ENCODE measurements at places on chromosomes 3 and 15.
A peak's percentile ranks its signal among the peaks of the same experiment; 100 is the strongest.

DNA sequence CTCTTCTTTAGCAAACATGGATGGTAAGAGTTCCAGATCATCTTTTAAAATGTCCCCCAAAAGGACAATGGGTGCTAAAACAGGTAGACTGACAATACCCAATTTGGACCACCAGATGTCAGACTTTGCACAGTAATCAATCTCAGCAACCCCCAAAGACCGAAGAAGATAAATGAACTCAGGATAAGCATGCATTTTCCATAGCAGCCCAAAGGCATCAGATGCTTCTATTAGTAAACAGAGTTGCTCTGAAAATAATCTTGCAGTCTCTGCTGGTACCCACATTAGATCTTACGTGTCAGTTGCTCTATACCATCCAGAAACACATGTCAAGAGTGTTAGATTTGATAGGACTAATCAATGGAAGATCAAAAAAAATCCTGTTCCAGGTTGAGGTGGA, 20.6 kb downstream of the MYH15 start:
- peak; percentile 59 for DNase-seq

GRCh38 chr3:185705498-185705897, 119.3 kb downstream of the IGF2BP2 start:
- no peak for DNase-seq

- no peak for DNase-seq
These were observed 35.4 kb upstream of the RBMS3 start for GRCh38 chr3:29245441-29245840.

GRCh38 chr15:101266034-101266433, 11.3 kb downstream of the SELENOS start:
- DNase-seq = no peak

DNA sequence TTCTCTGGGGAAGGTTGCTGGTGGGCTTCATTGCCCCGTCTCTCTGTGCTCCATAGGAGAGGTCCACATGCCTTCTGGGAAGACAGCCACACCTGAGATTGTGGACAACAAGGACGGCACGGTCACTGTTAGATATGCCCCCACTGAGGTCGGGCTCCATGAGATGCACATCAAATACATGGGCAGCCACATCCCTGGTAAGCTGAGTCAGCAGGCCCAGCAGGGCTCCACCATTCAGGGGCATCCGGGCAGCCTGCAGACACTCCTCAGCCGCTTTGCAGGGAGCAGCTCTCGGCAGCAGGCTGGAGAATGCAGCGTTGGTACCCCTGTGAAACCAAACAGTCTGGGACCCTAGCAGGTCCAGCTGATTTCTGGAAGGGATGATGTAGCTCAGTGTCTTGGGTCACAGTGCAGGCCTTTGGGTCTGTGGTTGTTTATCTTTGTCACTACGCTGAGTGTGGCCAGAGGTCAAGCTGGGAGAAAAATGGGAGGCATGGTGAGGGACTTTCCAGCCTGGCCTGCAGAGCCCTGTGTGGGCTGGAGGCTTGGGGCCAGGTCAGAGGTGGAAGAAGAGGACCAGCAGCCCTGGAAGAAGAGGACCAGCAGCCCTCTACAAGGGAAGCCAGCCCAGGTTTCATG, 67.2 kb downstream of the DNASE1L3 start:
- no peak for DNase-seq

GRCh38 chr3:43126536-43126935, 20.7 kb upstream of the POMGNT2 start:
- no peak for DNase-seq

DNA sequence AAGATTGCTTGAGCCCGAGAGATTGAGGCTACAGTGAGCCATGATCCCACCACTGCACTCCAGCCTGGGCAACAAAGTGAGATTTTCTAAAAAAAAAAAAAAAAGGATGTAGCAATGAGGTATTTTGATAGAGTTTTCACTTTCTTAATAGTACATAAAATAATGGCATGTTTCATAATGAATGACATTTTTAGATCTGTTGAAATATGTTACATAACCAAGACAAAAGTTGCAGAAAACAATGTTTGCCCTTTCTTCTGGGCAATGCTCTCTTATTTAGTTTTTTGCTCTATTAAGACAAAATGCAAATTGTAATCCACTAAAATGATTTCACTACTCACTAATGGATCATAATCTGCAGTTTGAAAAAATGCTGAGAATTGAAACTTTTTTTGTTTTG, 4.4 kb upstream of the MAPK6 start:
- DNase-seq = no peak

GRCh38 chr15:35362195-35362829, 183.7 kb downstream of the DPH6 start:
- DNase-seq = no peak

DNA sequence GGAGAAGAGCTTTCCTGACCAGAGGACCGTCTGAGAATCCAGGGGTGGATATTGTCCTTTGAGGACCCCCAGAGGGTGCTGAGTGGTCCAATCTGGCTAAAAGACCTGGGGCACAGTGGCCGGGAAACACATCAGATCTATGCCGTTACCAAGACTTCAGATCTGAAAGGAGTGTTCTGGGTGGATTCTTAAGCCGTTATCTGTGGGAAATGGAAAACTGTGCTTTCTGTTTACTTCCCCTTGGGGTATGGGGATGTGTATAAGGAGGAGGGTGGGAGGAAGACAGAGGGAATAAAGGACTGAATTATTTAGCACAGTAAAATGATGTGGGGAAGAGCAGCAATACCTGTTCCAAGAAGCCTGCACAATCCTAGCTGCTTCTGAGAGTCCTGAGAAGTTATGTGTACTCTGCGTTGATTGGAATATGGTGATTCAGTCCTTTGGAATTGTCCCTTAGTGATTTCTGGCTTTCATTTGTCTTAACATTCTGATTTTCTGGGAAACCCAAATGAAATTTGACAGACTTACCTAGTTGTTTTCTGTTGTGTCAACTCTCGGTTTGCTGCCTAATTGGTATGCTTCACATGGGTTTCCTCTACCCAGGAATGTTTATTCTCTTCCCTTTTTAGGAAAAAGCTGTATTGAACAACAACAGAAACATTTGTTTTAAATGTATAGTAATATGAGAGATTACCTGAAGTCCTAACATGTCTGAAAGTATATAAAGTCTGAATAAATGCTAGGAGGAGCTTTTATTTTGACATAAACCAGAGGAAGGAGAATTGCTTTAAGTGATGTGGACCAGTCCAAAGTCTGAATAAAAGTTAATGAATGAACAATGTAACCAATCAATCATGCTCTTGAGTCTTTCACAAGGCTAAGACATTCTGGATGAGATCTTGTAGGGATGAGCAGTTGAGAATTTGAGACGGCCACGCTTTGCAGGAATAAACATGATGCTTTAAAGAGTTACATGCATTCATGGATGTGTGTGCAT, 427.1 kb upstream of the C2CD4B start:
- DNase-seq = no peak

- no peak for DNase-seq
These were observed 154.2 kb upstream of the TSPAN3 start for GRCh38 chr15:77225088-77225487.

DNA sequence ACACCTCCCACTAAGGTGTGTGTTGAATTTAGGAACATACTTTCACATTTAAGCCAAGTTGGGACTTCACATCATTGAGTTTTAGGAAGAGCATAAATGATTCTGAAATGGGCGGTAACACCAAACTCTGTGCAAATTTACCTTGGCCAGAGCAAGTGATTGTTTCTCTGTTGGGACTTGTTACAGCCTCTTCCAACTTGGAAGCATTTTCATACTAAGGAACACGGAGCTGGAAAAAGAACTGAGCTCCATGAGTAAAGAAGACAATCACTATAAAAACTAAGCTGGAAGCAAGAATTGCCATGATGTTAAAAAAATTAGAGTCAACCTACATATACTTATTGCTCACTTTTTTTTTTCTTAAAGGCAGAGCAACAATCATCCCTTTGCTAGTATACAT, 371.3 kb downstream of the ERC2 start:
- no peak for DNase-seq

GRCh38 chr15:90860942-90861675, 7.3 kb upstream of the FURIN start:
- no peak for DNase-seq

GRCh38 chr15:65644282-65644681, 22.5 kb downstream of the SLC24A1 start:
- DNase-seq = no peak

- no peak for DNase-seq
These were observed 59.6 kb downstream of the MAGI1 start for GRCh38 chr3:65979162-65979561.

GRCh38 chr3:87219611-87220010, 7.5 kb upstream of the CHMP2B start:
- DNase-seq = no peak

- DNase-seq = no peak
These were observed 87.2 kb downstream of the EBLN2 start for GRCh38 chr3:73148682-73149081.

DNA sequence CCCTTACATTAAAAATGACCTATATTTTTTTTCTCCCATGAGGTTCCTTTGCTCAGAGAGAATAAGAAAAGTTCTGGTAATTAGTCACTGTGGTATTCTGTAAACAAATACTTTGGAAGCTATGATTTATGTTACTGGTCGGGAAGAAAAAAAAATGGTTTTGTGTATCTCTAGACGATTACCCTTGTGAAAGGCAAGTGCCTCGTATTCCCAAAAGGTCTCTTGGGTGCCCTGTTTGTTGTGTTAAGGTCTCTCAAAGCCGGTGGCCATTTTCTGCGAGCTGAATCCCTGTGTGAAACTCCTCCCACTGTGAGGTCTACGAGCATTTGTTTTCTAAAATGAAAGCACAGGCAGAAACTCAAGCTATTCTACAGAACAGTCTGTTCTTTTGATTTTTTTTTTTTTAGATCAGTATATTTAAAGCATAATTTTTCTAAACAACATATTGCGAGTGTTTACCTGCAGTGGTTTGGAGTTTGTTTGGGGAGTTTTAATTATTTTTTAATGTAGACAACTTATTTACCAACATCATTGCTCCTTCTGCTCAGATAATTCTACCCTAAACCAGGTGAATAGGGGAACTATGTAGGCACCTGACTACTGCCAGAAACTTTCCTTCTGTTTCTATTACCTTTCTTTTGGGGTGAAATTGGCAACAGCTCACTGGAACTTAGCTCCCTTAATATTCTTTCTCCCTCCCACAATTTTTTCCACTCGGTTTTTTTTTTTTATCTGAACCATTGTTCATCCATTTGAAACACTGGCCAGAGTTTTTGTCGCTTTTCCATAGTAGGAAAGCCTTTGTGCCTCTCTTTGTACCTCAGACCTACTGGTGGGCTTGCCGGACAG, 44.0 kb downstream of the ZBTB38 start:
- peak; percentile 71 for DNase-seq

DNA sequence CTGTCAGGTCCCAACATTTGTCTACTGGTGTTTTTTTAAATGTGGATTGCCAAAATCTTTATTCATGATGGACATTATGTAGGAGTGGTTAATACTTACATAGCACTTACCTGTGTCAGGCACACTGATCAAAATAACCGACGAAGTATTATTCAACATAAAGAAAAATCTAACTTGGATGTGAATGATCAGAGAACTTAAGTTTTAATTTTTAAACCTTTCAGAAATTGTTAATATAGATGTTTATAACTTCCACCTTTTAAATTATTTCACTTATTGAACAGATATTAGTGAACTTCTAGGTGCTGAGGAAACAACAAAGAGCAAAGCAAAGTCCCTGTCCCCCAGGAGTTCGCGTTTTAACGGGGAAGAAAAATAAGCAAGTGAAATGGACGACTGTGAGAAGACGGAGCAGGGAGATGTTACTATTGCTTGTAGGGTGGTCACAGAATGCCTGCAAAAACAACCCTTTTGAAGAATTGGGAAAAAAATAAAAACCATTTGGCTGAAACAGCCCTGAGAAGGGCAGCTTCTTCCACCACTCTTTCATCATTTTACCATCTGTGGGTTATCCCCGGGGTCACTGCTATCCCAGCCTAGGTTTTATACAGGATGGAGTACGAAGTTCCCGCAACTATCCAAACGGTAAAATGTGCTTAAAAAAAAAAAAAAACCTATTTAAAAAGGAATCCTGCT, 915 bp upstream of the APH1B start:
- no peak for DNase-seq

Measured in CD4-positive, alpha-beta memory T cell (primary cell).